ENCODE measurements at places on chromosomes 16 and 17.

GRCh38 chr17:78497115-78497540 is 80.1 kb downstream of the DNAH17 start:
- peak; percentile 30 for DNase-seq

- no peak for DNase-seq
These were observed 56.3 kb downstream of the PLD6 start for GRCh38 chr17:17149520-17150447.

DNA sequence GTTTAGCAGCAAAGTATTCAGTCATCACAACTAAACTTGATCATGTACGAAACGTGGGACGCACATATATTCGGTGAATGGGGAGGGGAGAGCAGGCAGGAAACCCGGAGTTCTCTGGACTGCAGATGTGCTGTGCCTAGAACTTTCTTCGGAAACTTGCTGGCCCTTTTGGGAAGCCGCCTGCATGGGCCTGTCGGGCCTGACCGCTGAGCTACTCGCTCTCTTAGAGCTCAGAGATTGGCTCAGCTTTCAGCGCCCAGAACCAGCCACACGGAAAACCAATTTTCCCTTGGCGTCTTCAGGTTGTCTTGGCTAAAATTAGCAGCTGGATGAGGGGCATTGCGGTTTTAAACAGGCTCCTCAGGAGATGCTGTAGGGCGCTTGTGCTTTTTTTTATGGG is 38.1 kb downstream of the ZDHHC7 start:
- DNase-seq = no peak

DNA sequence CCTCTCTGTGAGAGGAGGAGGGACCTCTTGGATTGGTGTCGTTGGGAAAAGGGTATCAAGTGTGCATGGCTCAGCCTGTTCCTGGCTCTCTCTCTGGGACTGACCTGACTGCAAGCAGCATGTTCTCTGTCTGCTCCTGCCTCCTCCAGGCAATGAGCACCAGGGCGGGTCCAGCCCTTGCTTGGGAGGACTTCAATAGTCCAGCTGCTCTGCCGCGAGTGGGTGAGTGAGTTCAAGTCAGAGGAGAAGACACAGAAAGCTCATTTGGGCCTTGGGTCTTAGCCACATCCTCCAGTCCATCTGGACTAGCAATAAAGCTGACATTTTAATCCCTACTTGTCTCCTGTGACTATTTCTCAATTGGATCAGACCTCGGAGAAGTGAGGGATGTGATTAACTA is 25.2 kb upstream of the TNS4 start:
- DNase-seq = no peak

DNA sequence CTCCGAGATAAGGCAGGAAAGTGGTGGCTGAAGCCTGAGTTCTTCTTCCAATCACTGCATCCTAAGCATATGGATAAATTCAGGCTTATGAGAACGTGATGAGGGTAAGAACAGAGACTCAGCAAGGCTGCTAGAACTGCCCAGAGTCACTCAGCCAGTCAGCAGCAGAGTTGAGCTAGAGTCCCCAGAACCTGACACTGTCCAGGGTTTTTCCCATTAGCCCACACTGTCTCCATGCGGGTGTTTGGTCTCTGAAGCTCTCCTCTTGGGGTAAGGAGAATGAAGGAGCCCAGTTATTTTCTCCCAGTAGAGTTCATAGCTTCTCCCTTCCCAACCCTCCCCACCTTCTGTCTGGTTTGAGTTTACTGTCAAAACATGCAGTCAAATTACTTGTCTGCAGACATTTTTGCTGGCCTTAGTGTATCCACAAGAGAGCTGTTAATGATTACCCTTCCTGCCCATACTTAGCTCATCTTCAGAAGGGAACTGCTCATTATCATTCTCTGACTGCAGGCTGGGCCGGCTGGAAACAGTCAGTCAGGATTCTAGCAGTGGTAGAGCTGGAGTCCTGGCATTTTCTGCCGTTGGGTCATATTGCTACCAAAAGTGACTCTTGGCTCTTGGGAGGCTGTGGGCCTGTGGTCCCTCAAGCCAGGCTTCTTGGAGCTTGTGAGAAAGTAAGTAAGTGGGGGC is 460.0 kb downstream of the HS3ST3B1 start:
- no peak for DNase-seq

- no peak for DNase-seq
These were observed 92.9 kb upstream of the CHMP6 start for GRCh38 chr17:80898716-80899115.

DNA sequence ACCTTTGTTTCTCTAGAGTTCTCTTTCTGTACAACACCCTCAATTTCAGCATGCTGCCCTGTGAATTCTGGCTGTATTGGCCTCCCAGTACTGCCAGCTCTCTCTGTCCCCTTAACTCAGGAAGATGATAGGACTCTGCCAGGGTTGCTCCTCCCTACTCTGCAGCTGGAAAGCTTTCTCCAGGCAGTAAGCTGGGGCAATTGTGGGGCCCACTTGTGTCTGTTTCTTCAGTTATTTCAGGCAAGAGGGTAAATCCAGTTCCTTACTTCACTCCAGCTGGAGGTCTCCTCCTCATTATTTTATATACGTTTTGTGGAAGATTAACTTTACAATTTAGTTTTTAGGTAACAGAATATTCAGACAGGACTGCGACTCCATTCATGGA is 9.9 kb downstream of the C17orf100 start:
- DNase-seq = no peak

GRCh38 chr17:64385187-64386083 is 5.2 kb downstream of the PECAM1 start:
- DNase-seq = no peak

- no peak for DNase-seq
These were observed 262.0 kb downstream of the ZFHX3 start for GRCh38 chr16:72785886-72786285.

- no peak for DNase-seq
These were observed 64.5 kb upstream of the NLK start for GRCh38 chr17:27977751-27978688.

- no peak for DNase-seq
These were observed 15.2 kb downstream of the PIEZO1 start for GRCh38 chr16:88769617-88770460.

DNA sequence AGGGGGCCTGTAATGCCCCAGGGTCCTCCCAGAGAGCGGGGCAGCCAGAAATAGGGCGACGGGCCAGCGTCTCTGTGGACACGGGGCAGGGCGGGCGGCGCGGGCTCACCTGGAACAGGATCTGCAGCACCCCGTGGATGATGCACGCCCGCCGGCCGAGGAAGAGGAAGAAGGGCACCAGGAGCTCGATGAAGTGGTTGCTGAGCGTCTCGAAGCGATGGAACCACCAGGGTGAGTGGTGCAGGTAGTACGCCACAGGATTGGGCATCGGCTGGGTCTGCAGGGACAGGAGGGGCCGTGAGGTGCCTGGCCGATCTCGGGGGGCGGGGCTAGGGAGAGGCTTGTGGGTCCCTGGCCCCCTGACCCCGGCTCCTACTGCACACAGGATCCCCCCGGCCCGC is 78.9 kb upstream of the GNG13 start:
- no peak for DNase-seq

DNA sequence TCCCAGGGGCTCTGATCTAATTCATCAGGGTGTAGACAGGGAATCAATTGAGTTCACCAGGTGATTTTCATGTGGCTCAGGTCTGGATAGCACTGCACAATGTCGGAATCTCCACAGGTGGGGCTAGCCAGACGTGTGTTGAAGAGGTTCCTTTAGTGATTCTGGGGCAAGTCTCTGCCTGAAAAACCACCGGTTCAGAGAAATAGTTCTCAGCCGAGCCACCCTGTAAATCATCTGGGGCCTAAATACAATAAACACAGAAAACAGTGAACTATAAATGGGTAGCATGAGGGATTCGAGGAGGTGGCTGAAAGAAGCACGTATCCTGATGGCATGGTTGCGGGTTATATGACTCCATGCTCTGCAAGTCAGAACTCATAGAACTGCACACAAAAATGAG is 21.3 kb downstream of the ASPA start:
- DNase-seq = no peak

All from activated T-helper 2 cell treated with anti-CD3 and anti-CD28 coated beads, Interferon-gamma antibody, Interleukin-2, Interleukin-4, amounts not matched to agents 10 μg/mL and 5 μg/mL and 100 μg/mL, durations not matched to agents 14 hours and 24 hours and 36 hours (primary cell).